Effector memory CD4-positive, alpha-beta T cell (primary cell): ENCODE measurements at places on chromosomes 6 and 20.

DNA sequence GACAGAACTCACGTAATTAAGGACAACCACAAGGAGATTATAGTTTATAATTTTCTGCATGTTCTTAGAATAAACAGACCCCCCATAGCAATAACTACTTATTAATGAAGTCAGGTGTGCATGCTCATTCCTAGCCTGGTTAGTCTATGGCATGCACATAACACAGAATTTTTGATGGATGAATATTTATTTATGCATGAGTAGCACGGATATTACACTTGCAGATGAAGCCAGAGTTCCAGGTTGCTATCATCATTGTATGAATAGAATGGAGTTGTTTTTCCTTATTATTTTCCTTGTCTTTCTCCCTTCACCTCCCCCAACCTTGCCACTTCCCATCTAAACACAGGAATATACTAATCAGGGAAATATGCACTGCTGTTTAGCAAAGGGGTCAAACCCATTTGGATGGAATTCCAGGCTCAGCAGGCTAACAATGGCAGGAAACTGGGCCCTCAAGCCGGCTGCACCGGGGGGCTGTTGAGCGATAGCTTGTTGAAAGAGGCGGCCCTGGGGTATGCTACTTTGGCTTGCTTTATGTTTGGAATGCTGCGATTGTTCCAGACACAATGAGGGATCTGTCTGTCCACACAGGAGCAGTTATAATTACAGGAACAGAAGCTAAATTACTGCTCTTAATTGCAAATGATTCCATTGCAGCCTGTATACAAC is 112.6 kb downstream of the TMEM170B start:
- DNase-seq: no peak

- DNase-seq: no peak
These were observed 56.3 kb upstream of the CD93 start for GRCh38 chr20:23142162-23143050.

- DNase-seq: no peak
These were observed 455.0 kb downstream of the GJA1 start for GRCh38 chr6:121890307-121890910.

- DNase-seq: no peak
These were observed 105.8 kb upstream of the SUPT3H start for GRCh38 chr6:45483501-45483900.

DNA sequence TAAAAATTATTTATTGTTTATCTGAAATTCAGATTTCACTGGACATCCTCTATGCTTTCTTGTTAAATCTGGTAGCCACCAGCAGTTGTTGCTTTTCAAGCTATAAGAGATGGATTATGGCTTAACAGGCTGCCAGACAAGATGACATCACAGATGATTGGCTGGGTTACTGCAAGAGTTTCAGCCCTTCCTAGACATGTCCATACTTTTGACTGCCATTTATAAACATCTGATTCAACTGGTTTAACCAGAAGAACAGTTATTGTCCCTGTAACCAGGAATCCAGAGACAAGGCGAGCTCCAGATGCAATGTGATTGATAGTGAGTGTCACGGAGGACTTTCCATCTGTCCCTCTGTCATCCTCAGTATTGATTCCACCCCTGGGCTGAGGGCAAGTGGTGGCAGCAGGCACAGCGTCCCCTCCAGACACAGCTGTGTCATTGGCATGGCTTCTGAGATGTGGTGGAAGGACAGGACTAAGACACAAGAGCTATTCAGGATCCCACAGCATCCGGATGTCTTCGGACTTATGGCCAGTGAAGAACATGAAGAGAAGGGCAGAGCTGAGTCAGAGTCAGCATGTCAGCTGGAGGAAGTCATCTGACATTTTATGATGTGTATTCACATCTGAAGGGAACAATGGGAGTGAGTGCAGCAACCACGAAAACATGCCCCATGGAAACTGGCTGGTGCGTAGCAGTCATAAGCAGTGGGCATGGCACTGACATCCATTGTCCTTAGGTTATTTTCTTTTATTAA is 284.5 kb upstream of the CDYL start:
- no peak for DNase-seq

DNA sequence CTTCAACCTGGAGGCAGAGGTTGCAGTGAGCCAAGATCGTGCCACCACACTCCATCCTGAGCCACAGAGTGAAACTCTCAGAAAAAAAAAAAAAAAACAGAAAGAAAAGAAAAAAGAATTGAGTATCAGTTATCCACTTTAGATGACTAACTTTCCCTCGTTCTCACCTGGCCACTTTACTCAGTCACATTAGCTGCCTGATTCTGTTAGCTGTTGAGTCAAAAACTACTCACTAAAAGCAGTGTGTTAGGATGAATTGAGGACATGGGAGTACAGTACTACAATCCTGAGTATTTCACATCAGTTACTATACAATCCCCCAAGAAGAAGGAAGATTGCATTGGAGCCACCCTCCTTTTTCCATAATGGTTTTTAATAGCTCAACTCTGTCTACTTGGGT is 114.6 kb downstream of the ADAT2 start:
- no peak for DNase-seq

GRCh38 chr20:38344107-38344701 is 2.1 kb upstream of the LBP start:
- DNase-seq: no peak

DNA sequence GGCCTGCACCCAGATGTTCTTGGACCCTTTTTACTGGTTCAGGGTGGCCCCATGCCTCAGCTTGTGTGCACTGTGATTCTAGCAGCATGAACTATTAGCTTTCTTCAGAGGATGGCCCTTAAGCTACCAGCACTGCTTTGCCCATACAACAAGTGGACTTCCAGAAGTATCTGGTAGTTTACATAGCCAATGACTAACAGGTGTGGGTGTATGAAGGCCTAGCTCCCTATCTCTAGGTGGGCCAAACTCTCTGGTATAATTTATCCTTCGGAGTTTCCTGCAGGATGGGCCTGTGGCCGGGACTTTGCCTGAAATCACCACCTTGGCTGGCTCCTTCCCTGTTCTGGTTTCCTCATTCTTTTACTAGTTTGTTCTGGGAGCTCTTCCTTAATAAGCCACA is 26.1 kb upstream of the JAG1 start:
- DNase-seq: no peak
